ENCODE measurements at places on chromosomes 5 and 9.

GRCh38 chr5:151722546-151722945, 35.8 kb upstream of the SPARC start:
- no peak for DNase-seq

DNA sequence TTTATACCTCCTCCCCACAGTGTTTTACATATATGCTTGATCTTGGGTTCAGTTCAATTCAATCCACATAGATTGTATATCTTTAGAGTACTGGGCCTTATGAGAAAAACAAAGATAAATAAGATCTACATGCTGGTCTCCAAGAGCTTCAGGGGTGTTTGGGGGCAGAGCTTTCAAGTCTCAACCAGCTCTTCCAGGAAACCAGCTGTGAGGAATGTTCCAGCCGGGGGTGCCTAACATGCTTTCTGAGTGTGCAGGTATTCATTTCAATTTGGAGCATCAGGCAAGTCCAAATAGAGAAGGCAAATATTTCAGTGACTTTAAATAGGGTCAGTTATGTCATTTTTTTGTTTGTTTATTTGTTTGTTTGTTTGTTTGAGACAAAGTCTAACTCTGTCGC, 5.7 kb upstream of the RAPGEF1 start:
- no peak for DNase-seq

DNA sequence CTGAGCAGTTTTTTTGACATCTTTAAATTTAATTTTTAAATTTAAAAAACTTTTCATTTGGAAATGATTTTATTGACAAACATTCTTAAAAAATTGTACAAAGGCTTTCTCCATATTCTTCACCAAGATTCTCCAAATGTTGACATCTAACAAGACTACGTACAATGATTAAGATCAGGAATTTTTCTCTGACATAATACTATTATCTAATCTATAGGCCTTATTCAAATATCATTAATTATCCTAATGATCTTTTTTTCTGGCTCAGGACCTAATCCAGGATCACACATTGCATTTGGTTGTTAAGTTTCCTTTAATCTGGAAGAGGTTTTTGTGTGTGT, 106.1 kb upstream of the OSMR start:
- no peak for DNase-seq

DNA sequence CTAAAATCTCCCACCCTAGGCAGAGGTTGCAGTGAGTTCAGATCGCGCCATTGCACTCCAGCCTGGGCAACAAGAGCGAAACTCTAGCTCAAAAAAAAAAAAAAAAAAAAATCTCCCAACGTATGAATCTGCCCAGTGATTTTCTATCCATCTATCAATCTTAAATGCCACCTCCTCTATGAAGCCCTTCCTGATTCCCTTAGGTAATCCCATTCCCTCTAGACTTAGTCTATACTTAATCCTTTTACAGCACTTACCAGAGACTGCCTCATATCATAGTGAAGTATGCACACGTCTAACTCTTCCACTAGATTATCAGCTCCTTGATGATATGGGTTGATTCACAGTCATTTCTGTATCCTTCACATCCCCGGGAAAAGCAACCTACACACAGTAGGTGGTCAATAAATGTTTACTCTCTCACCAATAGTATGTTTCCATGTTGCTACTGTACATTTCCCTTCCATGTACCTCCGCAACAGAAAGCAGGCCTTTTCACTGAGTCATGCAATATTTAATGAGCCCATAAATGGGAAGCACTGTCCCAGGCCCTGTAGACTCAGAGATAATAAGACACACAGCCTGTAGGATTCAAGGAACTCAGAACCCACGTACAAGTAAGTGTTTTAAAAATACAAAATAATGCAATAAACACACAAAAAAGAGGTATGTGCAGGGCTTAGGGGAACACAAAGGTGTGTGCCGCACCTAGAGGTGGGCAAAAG, 1.2 kb downstream of the DROSHA start:
- no peak for DNase-seq

DNA sequence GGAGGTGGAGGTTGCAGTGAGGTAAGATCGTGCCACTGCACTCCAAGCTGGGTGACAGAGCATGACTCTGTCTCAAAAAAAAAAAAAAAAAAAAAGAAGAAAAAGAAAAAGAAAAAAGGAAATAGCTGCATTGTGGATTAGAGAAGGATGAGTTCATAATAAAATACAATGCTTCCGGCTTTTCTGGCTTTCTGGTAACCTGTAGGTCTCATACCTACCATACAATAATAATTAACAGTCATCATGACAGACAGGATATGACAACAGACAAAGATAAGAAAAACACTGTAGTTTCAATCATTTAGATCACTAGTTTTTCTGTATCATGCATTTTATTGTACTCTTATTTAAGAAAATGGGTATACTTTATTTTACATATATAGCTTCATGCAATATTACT, 40.7 kb upstream of the TRPM3 start:
- DNase-seq, result no peak

GRCh38 chr5:108451269-108451668, 69.4 kb upstream of the FBXL17 start:
- no peak for DNase-seq

GRCh38 chr9:38737246-38737645, 17.3 kb upstream of the FAM240B start:
- no peak for DNase-seq

- DNase-seq, result no peak
Measured at GRCh38 chr9:128406848-128407391, 13.7 kb upstream of the CERCAM start.

GRCh38 chr5:133509742-133510079, 102.6 kb downstream of the FSTL4 start:
- DNase-seq, result no peak

GRCh38 chr5:62682059-62682458, 103.4 kb downstream of the LRRC70 start:
- no peak for DNase-seq

DNA sequence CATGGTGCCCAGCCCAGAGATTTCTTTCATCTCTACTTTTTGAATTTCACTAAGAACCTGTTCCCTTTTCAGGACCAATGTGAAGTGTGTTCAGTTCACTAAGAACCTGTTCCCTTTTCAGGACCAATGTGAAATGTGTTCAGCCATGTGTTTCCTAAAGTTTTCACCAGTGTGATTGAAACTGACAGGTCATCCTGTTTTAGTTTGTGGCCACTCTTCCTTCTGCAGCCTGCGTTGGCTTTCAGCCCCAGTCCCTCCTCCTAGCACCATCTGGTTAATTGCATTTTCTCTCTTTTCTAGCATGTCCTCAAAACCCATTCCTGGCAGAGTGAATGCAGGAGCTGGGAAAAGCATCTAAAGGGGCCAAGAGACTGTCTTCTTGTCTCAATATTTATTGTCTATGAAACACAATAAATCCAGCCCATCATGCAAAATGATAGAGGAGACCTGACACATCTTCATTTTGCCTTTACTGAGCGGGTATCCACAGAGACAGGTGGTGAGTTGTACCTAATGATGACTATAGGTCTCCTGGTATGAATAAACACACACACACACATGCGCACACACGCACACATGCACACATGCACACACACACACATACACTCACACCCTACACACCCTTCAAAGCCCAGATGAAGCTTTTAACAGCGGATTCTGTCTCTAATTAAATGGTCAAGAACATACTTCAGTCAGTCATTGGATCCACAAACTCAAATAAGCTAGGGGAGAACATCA, 6.1 kb upstream of the PANK3 start:
- DNase-seq, result no peak

- no peak for DNase-seq
Measured at GRCh38 chr9:116589392-116590354, 97.4 kb upstream of the TRIM32 start.

GRCh38 chr5:143172739-143173138, 230.7 kb downstream of the NR3C1 start:
- no peak for DNase-seq

- no peak for DNase-seq
Measured at GRCh38 chr9:83675466-83675865, 32.3 kb downstream of the UBQLN1 start.
